ENCODE measurements at places on chromosomes 1 and 21.

DNA sequence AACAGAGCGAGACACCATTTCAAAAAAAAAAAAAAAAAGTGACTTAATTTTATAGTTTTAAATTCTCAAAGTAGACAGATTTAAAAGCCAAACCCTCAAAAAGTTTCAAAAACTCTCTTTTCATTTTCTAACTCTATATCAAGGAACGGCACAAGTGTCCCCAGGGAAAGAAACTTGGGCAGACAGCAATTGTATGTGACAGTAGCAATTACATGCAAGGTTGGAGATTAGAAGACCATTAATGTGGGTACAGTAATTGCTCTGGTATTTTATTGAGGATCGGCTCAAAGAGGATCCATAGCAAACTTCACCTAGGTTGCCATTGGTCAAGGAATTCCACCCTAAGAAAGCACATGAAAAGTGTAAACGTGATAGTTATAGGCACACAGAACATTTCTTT, 46.2 kb downstream of the ACBD6 start:
- no peak for DNase-seq

DNA sequence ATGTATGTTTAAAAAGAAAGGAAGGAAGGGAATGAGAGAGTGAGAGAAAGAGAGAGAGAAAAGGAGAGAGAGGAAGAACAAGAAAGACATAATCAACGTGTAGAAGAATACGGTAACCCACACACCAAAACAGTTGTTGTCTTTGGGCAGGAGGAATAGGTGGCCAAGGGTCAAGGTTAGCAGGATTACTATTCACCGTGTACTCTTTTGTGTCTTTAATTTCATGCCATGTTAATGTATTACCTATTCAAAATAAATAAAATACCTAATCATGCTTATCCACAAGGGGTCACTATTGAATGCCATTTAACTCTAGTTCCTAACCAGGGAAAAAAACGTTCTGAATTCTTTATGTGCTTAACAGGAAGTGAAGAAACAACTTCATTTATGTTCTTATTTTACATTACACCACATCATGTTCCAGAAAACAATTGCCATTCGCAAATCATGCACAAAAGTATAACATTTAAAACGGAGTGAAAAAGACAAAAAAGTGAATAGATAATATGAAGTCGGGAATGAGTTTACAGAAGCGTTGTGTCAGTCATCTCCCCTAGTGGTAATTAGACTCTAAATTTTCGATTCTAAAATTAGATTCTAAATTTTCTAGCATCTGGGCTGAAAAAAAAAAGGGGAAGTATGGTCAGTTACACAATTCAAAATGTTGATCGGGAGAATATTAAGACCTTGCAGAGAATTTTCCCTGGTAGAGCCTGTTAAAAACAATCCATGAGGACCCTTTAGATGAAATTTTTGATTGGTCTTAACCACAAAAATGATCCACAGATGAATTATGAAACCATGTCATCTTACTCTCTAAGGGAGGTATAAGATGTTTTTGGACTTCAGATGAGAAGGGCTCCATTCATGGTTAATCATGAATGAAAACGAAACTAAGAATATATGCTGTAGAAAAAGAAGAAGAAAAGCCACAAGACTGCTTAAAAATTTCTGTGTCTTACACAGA, 700 bp upstream of the KMO start:
- DNase-seq = peak; percentile 90

GRCh38 chr1:230504310-230504709, 78.2 kb upstream of the PGBD5 start:
- no peak for DNase-seq

GRCh38 chr1:241821363-241821762, 26.6 kb upstream of the EXO1 start:
- DNase-seq = no peak

DNA sequence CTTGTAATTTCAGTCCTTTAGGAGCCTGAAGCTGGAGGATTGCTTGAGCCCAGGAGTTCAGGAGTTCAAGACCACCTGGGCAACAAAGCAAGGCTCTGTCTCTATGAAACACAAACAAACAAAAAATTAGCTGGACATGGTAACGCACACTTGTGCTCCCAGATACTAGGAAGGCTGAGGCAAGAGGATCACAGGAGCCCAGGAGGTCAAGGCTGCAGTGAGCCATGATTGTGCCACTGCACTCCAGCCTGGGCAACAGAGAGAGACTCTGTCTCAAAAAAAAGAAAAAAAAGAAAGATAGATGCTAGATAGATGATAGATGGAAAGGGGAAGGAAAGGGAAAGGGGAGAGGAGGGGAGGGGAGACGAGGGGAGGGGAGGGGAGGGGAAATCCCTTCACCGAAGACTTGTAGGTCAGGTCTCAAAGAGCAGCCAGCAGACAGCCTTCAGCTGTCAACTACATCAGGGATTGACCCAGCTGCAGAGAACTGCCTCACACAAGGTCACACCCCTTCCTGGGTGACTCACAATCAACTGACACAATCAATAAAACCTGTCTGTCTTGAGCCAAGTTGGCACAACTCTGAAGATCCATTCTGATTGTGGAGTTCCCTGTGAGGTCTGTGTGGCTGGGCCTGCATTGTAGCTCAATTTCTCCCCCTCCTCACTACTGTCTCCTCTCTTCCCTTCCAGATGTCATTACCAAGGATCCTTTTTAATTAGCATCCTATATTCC, 200.6 kb downstream of the RGS7 start:
- no peak for DNase-seq

DNA sequence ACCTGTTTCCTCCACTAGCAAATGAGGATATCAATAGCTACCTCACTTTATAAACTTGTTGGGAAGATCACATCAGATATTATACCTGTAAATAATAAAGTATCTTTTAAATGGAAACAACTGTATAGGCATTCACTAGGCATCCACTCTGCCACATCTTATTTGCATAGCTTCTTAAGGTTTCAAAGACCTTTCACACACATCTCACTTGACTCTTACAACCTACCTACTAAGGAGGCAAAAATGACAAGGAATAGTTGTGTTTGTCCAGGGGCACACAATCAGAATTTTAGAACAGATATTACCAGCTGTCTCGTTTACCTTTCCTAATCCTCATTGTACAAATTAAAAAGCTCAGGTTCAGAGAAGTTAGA, 51.5 kb downstream of the VANGL2 start:
- no peak for DNase-seq

DNA sequence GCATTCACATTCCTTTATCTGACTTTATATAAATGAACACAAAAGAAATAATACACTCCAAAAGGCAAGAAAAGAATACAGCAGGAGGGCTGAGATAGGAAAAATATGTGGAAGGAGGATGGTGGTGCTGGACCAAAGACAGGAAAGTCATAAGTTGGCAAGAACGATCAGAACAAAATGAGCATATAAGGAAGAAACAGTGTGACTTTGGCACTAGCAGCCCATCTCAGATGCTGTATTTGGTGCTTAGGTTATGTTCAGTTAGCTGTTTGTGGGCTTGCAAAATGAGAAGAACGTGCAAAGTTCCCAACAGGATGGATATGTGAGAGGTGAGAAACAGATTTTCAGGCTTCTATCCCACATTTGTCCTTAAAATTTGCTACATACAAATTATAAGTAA, 719.8 kb upstream of the ADGRL4 start:
- DNase-seq = no peak

GRCh38 chr1:36835696-36836095, 198.6 kb downstream of the GRIK3 start:
- DNase-seq = no peak
